ENCODE measurements at places on chromosomes 12 and 14. TPM values are rescaled to one million over a fixed set of nuclear protein-coding genes. Genes with fewer than 3 reads are reported as not detected.

- no peak for DNase-seq
- peaks cover 12% of the 10 kb centered on the region for H3K4me1 ChIP-seq
- H3K36me3 ChIP-seq: peaks cover 88% of the 10 kb centered on the region
- no peak overlapping the region for H3K27ac ChIP-seq
These were observed 40.3 kb downstream of the BRAP start for GRCh38 chr12:111645433-111645832.

The SERPINA10 gene
- not detected for total RNA-seq

DNA sequence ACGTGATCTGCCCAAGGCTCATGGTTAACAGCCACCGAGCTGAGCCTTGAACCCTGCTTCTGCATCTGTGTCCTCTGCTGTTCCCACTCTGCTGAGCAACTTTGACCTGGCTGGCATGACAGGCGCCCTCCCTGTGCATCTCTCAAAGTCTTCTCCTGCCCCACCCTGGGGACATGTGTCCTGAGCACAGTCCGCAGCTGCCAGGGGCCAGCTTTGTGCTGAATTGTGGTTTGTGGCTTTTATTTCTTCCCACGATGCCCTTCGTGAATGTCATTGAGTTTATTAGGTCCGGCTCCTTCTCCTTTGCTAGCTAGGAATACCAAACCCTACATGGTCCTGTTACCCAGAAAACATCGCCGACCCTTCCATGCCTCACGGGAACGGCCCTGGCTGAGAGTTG, 161.0 kb downstream of the TSPAN9 start:
- no peak overlapping the region for H3K4me3 ChIP-seq
- DNase-seq: no peak
- H3K4me1 ChIP-seq: peaks cover 73% of the 10 kb centered on the region
- H3K27me3 ChIP-seq: no peaks in the 10 kb centered on the region

DNA sequence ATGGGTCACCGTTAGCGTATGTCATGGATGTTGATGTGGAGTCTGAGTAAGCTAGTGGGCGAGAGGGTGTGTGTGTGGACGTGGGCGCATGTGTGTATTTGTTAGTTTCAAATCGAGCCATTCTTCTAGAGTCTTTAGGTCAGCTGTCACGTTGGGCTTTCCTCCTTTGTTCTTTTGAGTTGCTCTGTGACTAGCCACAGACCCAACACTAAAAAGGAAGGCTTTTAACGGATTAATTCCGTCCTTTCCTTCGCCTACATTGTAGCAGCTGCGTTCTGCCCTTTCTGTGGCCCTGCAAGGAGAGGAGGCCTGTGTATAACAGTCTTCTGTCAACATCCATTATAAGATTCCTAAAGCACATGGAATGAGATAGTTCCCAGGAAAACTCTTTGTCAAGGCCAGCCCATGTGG, 117.2 kb upstream of the DNM1L start:
- no peak overlapping the region for H3K4me3 ChIP-seq
- peak overlapping the region; percentile 79 for H3K27ac ChIP-seq
- peaks cover 24% of the 10 kb centered on the region for H3K36me3 ChIP-seq
- no peak for DNase-seq

GRCh38 chr12:126507231-126507630, 1442.0 kb downstream of the AACS start:
- H3K27me3 ChIP-seq: no peaks in the 10 kb centered on the region
- no peak overlapping the region for H3K4me3 ChIP-seq
- H3K27ac ChIP-seq: no peak overlapping the region
- no peak for DNase-seq

- H3K36me3 ChIP-seq: no peaks in the 10 kb centered on the region
- no peaks in the 10 kb centered on the region for H3K27me3 ChIP-seq
- H3K27ac ChIP-seq: no peak overlapping the region
These were observed 198.3 kb upstream of the PDZRN4 start for GRCh38 chr12:40989785-40990184.

GRCh38 chr14:20645481-20645880, 4.0 kb upstream of the OR6S1 start:
- H3K4me1 ChIP-seq: no peaks in the 10 kb centered on the region
- no peak for DNase-seq
- H3K4me3 ChIP-seq: no peak overlapping the region
- no peaks in the 10 kb centered on the region for H3K36me3 ChIP-seq
- peaks cover 4% of the 10 kb centered on the region for H3K27me3 ChIP-seq

DNA sequence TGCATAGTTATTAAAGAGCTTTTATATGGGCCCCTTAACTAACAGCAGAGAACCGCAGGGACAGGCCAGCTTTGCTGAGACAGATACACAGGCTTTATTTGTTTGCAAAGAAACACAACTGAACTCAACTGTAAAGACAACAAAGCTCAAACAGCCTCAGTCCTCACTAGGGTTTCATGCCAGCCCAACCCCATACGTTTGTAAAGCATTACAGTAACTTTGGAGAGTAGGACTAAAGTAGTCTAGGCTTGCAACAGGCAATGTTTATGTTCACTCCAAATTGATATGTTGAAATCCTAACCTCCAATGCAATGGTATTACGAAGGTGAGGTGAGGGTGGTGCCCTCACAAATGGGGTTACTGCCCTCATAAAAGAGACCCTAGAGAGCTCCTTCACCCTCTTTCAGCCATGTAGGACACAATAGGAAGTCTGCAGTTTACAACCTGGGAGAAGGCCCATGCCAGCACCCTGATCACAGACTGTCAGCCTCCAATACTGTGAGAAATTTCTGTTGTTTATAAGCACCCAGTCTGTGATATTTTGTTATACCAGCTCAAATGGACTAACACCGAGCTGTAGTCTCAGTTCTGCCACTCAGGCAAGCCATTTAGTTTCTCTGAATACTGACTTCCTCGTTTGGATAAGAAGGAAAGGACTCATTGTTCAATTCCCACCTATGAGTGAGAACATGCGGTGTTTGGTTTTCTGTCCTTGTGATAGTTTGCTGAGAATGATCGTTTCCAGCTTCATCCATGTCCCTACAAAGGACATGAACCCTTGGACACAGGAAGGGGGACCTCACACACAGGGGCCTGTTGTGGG, 35.2 kb downstream of the PPM1H start:
- H3K27ac ChIP-seq: no peak overlapping the region
- H3K27me3 ChIP-seq: no peaks in the 10 kb centered on the region
- H3K36me3 ChIP-seq: no peaks in the 10 kb centered on the region

DNA sequence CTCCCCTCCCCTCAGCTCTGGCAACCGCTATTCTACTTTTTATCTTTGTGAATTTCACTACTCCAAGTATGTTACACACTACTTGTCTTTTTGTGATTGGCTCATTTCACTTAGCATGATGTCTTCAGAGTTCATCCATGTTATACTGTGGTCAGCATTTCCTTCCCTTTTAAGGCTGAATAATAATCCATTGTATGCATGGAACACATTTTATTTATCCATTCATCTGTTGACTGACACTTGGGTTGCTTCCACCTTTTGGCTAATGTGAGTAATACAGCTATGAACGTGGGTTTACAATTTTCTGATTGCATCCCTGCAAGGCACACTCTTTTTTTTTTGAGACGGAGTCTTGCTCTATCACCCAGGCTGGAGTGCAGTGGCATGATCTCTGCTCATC, 53.0 kb upstream of the FUT8 start:
- no peaks in the 10 kb centered on the region for H3K36me3 ChIP-seq
- no peak overlapping the region for H3K27ac ChIP-seq
- peaks cover 5% of the 10 kb centered on the region for H3K4me1 ChIP-seq

- no peaks in the 10 kb centered on the region for H3K36me3 ChIP-seq
- DNase-seq: no peak
- no peaks in the 10 kb centered on the region for H3K4me1 ChIP-seq
- no peak overlapping the region for H3K27ac ChIP-seq
- H3K27me3 ChIP-seq: no peaks in the 10 kb centered on the region
These were observed 281.1 kb upstream of the NAV3 start for GRCh38 chr12:77549383-77550128.

The DEGS2 gene
- 0.37 TPM for total RNA-seq

DNA sequence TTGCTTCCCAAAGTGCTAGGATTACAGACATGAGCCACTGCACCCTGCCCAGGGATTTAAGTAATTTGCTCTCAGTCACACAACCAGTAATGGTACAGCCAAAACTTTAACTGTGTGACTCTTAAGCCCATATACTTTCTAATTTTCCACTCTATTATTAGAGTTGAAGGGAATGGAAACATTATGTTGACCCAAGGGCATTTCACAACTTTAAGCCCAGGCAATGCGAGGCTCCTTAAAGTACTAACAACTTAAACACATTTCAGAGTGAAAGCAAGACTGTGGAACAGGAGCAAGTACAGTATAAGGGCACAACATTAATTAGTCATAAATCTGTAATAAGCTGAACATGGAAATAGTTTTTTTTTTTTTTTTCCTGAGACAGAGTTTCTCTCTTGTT, 39.8 kb downstream of the BAZ1A start:
- no peaks in the 10 kb centered on the region for H3K36me3 ChIP-seq
- no peaks in the 10 kb centered on the region for H3K27me3 ChIP-seq
- no peak overlapping the region for H3K4me3 ChIP-seq
- H3K4me1 ChIP-seq: no peaks in the 10 kb centered on the region
- no peak overlapping the region for H3K27ac ChIP-seq

GRCh38 chr12:3551386-3551785, 60.4 kb downstream of the PRMT8 start:
- H3K4me3 ChIP-seq: no peak overlapping the region
- H3K4me1 ChIP-seq: no peaks in the 10 kb centered on the region
- H3K36me3 ChIP-seq: no peaks in the 10 kb centered on the region
- H3K27me3 ChIP-seq: peaks cover 15% of the 10 kb centered on the region
- H3K27ac ChIP-seq: no peak overlapping the region

DNA sequence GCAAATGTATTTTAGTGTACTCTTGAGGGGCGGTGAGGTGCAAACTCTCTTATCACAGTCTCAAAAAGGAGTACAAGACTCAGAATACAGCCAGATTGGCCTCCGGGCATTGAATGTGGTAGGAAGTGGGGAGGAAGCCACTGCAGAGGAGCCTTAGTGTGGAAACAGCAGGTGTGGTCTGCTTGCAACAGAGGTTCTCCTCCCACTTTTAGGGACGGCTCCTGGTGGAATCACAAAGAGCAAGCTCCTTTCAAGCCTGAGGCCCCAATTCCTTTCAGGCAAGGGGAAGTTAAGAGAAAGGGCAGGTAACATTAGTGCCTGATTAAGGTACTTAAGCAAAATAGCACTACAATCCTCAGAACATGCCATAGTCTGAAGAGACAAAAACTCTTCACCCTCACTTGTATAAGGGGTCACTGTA, 23.7 kb upstream of the SLC2A3 start:
- H3K4me1 ChIP-seq: no peaks in the 10 kb centered on the region
- DNase-seq: no peak
- H3K4me3 ChIP-seq: peak overlapping the region; percentile 64
- no peaks in the 10 kb centered on the region for H3K36me3 ChIP-seq
- H3K27ac ChIP-seq: no peak overlapping the region

- no peaks in the 10 kb centered on the region for H3K27me3 ChIP-seq
- peak; percentile 86 for DNase-seq
- H3K36me3 ChIP-seq: no peaks in the 10 kb centered on the region
- no peak overlapping the region for H3K27ac ChIP-seq
- H3K4me3 ChIP-seq: no peak overlapping the region
- H3K4me1 ChIP-seq: no peaks in the 10 kb centered on the region
These were observed 16.4 kb upstream of the SP7 start for GRCh38 chr12:53352331-53353256.

The TPPP2 gene
- not detected for total RNA-seq

The NPFF gene
- total RNA-seq: not detected

The NTF3 gene
- 0.63 TPM for total RNA-seq

- no peak overlapping the region for H3K4me3 ChIP-seq
- peaks cover 20% of the 10 kb centered on the region for H3K4me1 ChIP-seq
- H3K27ac ChIP-seq: peak overlapping the region; percentile 98
These were observed 7.5 kb upstream of the CHD4 start for GRCh38 chr12:6614513-6615172.

GRCh38 chr12:68962877-68963855, 30.2 kb upstream of the CPM start:
- no peak overlapping the region for H3K27ac ChIP-seq
- no peak for DNase-seq
- no peaks in the 10 kb centered on the region for H3K4me1 ChIP-seq
- H3K27me3 ChIP-seq: no peaks in the 10 kb centered on the region

DNA sequence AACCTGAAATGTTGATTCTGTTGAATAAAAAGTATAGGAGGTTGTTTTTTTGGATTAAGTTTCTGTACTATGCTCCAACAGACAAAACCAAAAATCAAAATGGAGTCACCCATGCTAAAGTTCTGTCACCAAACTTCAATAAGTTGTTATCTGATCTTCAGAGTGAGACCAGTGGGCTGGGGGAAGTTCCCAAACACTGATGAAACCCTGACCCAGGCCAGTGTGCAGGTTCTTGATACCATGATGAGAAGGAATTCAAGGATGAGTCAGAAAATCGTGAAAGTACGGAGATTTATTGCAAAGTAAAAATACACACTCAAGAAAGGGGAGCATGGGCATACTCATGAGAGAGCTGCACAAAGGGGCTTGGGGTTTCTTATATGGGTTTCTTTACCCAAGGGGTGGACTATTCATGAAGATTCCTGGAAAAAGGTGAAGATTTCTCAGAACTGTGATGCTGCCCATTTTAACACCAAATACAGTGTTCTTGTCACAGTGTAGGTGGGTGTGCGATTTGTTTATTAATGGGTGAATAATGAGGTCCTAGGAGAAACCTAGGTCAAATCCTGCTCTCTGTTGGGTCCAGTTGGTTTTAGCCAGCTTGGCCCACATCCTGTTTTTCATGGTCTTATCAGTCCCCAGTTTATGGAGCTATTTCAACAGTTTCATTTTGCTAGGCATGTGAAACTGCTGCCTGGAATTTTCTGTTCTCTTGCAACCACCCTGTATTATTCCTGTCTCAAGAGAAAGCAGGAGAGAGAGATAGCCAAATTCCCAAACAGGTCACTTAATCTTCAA, 27.5 kb upstream of the DENND5B start:
- no peak overlapping the region for H3K4me3 ChIP-seq
- H3K36me3 ChIP-seq: no peaks in the 10 kb centered on the region
- no peaks in the 10 kb centered on the region for H3K27me3 ChIP-seq
- no peaks in the 10 kb centered on the region for H3K4me1 ChIP-seq

DNA sequence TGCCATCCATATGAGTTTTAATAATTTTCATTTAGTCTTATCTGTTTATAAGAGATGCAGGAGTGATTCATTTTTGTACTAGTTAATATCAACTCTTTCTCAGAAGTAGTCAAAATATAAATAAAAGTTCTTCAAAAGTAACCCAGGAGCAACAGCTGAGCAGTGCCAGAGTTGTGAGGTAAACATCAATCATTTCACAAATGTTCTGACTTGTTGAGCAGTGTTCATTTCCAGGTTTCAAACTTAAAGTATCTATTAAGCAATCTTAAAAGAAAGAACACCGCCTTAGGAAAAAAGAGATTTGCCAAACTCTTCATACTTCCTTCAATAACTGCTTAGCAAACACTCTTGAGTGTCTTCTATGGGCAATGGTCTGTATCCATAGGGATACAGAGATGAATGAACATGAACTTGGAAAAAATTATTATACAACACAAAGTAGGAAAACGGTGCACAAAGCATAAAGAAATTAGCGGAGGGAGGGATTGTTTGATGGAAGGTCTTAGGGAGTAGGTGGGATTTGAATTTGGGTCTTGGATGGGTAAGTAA, 41.9 kb upstream of the POC1B start:
- H3K27me3 ChIP-seq: no peaks in the 10 kb centered on the region
- no peak overlapping the region for H3K27ac ChIP-seq
- no peak for DNase-seq
- H3K4me3 ChIP-seq: no peak overlapping the region
- H3K4me1 ChIP-seq: no peaks in the 10 kb centered on the region

The ANO4 gene
- not detected for total RNA-seq

All from heart left ventricle (tissue), 16 donors.